Cardiac muscle cell (in vitro differentiated cells and primary cell): ENCODE measurements at places on chromosomes 7 and 10.

DNA sequence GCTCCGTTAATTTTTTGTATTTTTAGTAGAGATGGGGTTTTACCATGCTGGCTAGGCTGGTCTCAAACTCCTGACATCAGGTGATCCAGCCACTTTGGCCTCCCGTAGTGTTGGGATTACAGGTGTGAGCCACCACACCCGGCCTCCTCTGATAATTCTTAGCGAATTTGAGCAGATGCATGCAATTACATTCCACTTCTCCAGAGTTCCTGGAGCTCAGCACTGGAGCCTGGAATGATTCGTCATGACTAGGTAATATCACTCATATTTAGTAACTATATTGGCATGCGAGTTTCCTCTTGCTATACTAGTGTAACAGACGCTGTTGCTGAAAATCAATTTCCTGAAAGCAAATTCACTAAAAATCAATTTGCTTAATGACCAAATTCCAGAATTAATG is 86.8 kb downstream of the MKX start:
- DNase-seq: no peak

GRCh38 chr7:154912871-154913637 is 89.9 kb downstream of the PAXIP1 start:
- no peak for DNase-seq

DNA sequence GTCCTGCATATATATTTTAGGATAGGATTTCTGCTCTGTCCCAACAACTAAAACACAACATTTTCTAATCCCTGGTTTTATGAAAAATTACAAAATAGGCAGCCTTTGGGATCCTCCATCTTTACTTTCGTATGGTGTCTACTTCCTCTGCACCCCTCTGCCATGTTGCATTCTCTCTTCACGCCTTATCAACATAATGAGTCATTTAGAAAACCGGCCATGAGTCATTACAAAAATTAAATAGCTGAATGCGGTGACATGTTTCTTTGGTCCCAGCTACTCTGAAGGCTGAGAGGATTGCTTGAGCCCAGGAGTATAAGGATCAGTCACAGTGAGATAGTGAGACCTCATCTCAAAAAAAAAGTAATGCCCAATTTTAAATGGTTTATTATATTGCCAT is 148.1 kb upstream of the CELF2 start:
- no peak for DNase-seq

GRCh38 chr7:41447450-41448042 is 255.3 kb downstream of the INHBA start:
- DNase-seq: peak; percentile 27

GRCh38 chr7:149558149-149558861 is 60.7 kb upstream of the ZNF746 start:
- no peak for DNase-seq

DNA sequence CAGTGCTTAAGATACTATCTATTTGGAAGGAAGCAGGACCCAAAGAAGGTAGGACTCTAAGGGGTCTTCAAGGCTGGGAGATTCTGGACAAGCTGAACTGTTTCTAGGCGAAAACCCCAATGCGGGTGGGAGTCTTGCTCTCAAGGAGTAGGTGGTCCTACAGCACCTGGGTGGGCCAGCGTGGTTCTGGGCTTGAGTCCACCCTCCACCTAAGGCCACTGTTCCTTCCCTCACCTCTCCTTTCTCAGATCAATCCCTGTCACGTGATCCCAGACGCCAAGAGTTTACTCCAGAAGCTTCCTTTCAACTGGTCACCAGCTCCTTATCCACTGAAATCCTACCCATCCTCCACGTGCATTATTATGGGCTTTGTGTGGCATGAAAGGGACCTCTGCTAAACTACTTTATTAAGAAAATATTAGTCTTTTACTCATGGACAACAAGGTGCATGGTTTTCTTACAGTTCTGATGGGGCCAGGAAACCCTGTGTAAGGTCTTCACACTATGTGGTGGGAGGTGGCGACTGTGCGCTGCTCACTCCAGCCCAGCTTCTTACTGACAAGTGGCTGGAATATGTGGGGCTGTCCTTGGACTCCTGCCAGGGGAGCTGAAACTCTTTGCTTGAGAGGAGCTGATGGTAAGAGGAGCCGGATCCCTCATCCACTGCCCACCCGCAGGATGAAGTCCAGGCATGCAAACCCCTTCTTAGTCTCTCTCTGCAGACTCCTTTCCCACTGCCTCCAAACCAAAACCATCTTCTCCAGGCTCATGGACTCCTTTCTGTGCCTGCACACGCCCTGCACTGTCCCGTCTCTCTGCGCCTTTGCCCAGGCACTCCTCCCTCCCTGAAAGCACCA is 1.6 kb downstream of the ZNF746 start:
- peak; percentile 90 for DNase-seq

- no peak for DNase-seq
Observed at GRCh38 chr10:64040781-64041180, 519.6 kb downstream of the REEP3 start.

- DNase-seq: no peak
Observed at GRCh38 chr10:105494944-105495343, 853.9 kb downstream of the SORCS3 start.

DNA sequence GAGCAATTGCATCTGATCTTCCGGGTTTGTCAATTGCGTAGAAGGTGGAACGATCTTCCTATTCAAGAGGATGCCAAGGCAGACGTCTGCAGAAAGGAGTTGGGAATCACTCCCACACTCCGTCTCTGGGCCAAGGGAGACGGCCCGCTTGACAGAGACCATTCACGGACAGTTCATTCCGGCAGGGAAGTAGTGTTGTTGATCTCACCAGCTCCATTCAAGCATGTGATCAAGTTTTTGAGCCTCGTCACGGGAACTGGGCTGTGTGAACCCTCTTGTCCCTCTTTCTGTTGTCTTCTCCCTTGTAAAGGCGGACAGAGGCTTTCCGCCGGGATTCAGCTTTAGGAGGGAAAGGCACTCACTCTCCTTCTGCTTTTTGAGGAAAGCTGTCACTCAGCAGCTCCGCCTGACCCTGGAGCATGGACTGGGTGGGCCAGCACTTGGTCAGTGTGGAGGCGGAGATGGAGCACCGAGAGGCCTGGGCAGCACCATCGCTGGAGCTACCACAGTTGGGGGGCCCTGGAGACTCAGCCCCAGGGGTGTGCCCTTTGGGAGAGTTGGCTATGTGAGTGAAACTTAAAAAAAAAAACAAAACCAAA is 44.9 kb downstream of the SPDYE5 start:
- DNase-seq: no peak

DNA sequence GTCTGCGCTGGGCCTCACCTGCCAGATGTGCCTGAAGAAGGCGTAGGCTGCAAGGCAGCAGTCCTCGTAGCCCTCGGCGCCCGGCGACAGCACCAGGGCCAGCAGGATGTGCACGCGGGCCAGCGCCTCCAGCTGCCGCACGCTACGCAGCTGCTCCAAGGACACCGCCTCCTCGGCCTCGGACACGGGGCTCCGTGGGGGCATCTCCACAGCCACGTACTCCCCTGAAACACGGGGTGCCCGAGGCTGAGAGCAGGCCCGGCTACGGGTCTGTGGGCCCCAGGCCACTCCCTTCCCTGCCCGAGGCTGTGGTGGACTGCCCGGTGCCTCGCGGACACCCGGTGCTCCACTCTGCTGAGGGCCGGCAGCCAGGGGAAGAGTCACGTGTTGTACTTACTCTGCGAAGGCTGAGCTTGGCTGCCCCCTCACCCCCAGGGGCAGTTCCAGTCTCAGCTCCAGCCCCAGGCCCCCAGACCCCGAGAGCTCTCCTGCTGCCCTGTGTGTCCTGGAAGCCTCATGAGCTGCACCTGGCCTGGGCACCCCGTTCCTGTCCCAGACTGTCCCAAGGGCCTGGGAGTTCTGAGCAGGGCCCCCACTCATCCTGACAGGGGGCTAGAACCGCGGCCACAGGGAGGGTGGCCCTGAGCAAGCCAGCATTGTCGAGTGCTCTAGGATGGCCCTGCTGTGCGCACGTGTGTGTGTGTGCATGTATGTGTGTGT is 62.8 kb downstream of the CFAP46 start:
- DNase-seq: no peak

DNA sequence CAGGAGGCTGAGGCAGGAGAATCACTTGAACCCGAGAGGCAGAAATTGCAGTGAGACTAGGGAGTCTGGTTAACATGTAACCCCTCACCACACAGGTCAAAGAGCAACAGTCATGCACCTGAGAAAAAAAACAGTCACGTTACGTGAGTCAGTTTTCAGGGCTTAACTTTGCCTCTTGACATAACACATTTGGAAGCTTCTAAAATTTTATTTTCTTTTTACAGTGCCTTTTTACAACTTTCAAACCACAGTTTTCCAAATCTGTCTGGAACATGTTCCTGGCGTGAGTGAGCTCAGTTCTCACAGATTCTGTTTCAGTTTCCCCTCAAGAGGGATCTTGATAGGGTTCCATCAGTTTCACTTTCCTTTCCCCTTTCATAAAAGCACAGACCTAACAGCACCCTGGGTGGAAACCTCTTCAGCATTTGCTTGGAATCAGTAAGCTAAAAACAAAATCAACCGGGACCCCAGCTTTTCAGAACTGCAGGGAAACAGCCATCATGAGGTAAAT is 4.4 kb downstream of the IFIT3 start:
- no peak for DNase-seq

GRCh38 chr7:130867581-130868136 is 133.7 kb upstream of the KLF14 start:
- no peak for DNase-seq

DNA sequence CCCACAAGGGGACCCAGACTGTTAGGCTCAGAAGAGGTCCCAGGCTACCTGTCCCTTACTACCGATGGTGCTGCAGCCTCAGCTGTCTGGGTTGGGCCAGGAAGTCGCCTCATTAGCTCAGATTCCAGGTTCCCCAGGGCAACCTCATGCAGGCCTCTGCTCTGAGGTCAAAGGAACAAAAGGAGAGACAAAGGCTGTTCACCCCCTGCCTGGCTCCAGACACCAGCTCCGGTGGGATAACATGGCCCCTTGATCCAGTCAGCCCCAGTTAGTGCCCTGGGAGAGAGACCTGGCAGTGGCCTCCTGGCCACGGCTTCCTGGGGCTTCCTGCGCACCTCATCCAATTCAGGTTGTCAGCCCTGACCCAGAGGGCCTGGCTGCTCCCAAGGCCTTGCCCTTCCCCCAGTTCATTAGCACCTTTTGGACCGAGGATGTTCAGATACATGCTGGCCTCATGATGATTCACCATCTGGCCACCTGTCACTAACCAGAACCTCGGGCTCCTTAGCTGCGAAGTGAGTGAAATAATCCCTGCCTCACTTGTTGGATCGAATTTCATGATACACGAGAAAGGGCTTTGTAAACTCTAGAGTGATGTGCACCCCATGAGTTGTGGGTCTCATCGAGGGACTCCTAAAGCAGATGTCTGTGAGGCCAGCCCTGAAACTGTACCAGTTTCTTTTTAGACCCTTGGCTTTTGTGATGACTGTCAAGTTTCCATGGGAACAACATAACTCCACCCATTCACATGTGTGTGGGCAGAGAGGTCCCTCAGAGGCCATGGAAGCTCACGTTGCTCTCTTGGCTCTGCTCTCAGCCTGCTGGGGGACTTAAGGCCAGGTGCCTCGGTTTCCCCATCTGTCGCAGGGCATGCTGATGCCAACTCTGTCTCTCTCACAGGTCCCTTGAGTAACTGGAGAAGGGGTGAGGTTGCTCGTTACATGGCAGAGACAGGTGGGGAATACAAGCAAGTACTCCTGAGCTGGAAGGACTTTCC is 79.5 kb upstream of the PCBD1 start:
- peak; percentile 18 for DNase-seq

- no peak for DNase-seq
Observed at GRCh38 chr7:32048970-32049491, 21.2 kb downstream of the PDE1C start.

- peak; percentile 100 for DNase-seq
Observed at GRCh38 chr7:95608359-95609173, 12.2 kb upstream of the PDK4 start.

- DNase-seq: no peak
Observed at GRCh38 chr10:126849646-126850045, 55.6 kb upstream of the DOCK1 start.
